LNCaP clone FGC (cell line): ENCODE measurements at places on chromosomes 7 and 10.

DNA sequence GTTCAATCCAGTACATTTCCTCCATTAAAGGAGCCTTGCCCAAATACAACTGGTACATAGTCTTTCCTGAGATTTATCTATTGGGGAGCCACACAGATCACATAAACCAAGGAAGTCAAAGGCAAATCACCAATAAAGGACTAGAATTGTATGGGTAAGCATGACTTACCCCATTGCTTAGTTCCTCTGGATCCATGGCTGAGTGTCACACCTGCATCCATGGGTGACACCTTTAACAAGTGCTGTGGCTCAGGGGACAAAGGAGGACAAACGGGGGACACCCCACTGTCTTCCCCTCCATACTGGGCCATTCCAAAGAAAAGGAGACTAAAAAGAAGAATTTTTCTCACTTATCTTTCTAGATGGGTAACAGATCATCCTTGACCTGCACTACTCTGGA lies 30.4 kb downstream of the ZNF92 start:
- DNase-seq: no peak

- no peak for DNase-seq
Observed at GRCh38 chr10:129958148-129958628, 5.9 kb downstream of the EBF3 start.

DNA sequence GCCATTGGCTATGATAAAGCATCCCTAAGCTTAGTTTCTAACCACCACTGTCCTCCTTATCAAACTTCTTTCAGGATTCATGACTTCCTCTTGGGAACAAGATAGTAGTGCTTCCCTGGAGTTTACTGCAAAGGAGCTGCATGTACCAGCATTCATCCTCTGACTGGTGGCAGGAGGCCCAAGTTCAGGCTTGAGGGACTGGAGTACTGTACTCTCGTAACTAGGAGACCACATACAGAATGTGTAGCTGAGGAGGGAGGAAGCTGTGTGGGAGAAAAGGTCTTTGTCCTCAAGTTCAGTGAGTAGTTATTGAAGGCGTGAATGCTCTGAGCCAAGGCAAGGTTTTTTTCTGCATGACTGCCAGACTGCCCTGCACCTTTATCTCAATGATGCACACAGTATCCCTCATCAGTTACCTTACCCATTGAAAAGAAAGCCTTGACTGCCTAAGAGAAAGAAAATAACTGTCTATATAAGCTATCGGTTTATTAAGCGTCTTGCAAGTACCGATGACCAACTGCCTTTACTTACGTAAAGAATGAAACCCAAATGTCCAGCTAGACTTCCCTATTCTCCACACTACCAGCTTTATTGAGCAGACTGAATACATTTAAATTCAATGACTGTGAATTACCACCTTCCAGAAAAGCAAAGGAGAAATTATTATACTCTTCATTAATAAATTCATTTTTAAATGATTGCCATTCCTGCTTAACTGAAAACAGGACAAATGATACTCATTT lies 12.8 kb downstream of the SCRN1 start:
- no peak for DNase-seq

- DNase-seq: no peak
Observed at GRCh38 chr10:93604146-93604545, 3.1 kb upstream of the RBP4 start.

- DNase-seq: no peak
Observed at GRCh38 chr7:4939971-4940728, 18.8 kb downstream of the MMD2 start.

DNA sequence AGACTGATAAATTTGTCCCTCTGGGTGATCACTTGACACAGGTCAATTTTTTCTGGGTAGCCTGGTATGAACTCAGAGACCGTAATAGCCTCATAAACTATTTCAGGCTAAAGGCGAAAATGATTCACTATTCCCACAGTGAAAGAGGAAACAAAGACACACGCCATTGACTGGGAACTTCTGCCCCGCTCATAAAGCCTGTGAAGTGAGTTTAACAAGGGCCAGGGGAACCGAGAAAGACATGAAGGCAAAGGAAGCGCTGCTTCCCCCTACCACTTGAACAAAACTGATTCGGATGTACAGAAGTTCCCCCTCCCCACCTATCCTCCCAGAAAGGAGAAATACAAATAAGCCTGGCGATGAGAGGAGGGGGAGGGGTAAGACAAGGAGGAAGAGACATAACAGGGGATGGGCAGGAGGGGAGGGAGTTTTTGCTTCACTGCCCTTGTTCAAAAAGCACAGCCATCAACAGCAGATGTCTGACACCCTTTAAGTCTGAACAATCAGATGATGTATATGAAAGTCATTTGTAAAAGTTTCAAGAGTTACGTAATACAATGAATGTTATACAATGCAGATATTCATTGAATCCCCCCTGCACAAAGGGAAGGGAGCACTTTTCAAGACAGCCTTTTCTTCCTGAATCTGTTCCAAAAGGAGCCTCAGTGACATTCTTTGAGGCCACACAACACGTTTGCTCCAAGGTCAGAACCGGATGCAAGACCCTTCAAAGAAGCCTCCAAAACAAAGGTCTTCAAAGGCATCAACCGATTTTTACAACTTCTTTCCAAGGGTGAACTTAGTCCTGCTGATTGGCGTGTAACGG lies 734 bp downstream of the ABCB4 start:
- no peak for DNase-seq

- no peak for DNase-seq
Observed at GRCh38 chr10:42935466-42935865, 141.4 kb upstream of the RET start.

- DNase-seq: no peak
Observed at GRCh38 chr7:28808796-28809533, 149.2 kb downstream of the TRIL start.

DNA sequence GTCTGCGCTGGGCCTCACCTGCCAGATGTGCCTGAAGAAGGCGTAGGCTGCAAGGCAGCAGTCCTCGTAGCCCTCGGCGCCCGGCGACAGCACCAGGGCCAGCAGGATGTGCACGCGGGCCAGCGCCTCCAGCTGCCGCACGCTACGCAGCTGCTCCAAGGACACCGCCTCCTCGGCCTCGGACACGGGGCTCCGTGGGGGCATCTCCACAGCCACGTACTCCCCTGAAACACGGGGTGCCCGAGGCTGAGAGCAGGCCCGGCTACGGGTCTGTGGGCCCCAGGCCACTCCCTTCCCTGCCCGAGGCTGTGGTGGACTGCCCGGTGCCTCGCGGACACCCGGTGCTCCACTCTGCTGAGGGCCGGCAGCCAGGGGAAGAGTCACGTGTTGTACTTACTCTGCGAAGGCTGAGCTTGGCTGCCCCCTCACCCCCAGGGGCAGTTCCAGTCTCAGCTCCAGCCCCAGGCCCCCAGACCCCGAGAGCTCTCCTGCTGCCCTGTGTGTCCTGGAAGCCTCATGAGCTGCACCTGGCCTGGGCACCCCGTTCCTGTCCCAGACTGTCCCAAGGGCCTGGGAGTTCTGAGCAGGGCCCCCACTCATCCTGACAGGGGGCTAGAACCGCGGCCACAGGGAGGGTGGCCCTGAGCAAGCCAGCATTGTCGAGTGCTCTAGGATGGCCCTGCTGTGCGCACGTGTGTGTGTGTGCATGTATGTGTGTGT lies 62.8 kb downstream of the CFAP46 start:
- no peak for DNase-seq

DNA sequence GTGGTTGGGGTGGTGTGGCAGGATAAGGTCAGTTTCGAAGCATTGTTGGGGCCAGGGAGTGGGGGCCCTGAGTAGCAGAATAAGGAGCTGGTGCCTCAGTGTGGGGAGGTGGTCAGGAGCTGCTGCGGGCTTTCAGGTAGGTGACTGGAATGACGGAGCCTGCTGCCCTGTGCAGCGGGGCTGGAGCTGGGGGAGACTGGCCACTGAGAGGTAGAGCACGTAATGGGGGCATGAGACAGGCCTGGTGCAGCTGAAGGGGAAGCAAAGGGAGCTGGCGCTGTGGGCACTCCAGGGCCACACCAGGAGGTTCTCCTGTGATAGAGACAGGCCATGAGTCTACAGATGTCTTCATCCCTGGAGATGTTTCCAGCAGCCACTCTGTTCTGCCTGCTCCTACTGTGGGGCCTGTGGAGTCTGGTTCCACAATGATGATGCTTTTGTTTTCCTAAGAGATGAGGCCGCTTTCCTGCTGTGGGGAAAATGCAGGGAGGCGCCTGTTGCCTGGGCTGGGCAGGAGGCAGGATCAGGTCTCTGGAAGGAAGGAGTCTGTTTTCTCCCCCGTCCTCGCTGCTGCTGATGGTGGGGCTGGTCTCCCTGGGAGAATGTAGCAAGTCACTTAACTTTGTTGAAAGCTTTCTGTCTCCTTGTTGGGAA lies 31.1 kb downstream of the NUB1 start:
- DNase-seq: no peak

DNA sequence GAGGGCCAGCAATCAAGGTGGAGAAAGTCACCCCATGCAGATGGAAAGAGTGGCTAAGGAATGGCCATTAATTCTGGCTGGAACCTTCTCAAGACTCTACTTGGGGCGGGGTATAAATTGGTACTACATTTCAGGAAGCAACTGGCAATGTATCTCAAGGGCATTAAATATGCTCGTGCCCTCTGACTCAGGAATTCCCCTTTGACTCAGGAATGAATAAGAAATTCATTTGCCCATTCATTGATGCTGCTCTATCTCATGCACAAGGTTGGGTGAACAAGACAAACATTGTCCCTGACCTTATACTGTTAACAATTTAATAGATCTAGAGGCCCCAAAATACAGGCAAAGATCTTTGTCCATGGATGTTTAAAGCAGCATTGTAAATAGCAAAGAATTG lies 188.1 kb downstream of the MYOF start:
- DNase-seq: no peak
